ENCODE measurements at places on chromosomes 5 and 9.

GRCh38 chr5:128519827-128520226 lies 18.2 kb downstream of the FBN2 start:
- DNase-seq: no peak

DNA sequence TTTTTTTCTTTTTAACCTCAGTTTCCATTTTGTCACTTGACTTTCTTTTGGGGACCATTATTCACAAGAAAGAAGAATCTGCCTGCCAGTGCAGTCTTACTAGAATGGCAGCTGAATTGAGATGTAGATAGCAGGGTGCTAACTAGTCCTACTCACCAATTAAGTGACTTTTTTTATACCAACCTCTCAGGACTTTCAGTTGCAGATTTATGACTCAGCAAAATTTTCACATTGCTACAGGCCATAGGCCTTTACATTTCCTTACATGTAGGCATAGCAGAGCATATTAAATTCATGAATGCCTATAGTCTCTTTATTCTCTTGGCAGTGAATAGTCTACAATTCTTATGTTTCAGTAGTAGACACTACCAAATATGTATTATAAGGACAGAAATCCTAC lies 54.0 kb upstream of the FKTN start:
- no peak for DNase-seq

DNA sequence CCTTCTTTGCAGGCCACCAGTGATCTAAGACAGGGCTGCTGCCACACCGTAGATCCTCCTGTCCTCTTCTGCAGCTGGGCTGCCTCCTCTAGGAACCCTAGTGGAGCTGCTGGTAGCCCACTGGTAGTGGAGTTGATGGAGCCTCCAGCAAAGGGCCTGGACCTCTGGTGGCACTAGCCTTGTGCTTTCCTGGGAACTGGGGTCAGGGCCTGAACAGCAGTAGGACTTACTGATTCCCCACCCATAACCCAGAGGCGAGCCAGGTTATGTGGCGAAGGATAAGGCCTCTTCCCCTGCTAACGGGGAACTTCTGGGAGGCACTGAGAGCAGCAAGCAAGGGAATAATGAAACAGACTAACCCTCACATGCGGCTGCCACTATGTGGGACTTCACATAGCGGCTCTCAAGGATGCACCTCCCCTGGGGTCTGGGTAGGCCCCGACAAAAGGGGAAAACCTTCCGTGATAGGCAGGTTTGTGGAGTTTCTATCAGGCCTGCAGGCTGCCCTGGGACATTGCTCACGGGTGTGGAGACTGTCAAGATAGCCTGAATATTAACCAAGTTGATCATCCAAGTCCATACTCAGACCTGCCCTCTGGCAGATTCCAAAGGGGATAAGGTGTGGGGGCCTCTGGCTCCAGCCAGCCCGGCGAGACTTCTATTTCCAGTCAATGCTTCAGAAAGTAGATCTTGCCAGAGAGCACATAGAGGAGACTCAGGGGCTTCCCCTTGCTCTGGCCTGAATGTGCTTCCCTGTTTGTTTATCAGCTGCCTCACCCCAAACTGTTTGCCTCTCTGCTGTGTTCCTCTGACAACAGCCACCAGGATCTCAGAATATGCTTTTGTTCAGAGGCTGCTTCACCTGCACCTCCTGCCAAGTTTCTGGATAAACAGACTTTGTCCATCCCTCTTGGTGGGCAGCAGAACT lies 7.4 kb downstream of the SLC22A4 start:
- no peak for DNase-seq

DNA sequence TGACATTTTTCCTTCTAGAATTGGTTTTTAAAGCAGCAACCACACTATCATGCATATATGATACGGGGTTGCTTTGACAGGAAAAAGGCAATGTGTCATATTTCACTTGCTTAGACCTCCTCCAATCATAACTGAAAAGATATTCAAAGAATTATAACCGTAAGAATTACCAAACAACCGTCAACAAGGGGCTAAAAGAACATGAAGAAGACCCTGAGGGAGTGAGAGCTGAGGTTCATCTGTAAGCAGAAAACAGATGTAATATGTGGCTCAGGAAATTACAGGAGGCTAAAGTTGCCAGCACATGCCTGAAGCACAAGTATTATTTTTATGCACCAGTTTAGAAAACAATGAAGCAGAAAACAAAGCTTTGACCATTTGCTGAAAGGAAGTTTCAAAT lies 78.9 kb downstream of the APBA1 start:
- no peak for DNase-seq

DNA sequence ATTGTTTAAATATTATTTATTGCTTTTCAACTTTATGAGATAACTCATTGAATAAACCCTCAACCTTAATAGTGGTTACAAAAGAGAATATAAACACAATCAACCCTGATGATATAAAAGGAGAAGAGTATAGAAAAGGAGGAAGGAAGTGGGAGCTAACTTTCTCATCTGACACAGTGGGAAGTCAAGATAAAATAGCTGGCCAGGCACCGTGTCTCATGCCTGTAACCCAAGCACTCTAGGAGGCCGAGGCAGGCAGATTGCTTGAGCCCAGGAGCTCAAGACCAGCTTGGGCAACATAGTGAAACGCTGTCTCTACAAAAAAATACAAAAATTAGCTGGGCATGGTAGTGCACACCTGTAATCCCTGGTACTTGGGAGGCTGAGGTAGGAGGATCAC lies 93.5 kb downstream of the PPP2R2B start:
- no peak for DNase-seq

- no peak for DNase-seq
Observed at GRCh38 chr5:11398728-11399127, 505.5 kb downstream of the CTNND2 start.

DNA sequence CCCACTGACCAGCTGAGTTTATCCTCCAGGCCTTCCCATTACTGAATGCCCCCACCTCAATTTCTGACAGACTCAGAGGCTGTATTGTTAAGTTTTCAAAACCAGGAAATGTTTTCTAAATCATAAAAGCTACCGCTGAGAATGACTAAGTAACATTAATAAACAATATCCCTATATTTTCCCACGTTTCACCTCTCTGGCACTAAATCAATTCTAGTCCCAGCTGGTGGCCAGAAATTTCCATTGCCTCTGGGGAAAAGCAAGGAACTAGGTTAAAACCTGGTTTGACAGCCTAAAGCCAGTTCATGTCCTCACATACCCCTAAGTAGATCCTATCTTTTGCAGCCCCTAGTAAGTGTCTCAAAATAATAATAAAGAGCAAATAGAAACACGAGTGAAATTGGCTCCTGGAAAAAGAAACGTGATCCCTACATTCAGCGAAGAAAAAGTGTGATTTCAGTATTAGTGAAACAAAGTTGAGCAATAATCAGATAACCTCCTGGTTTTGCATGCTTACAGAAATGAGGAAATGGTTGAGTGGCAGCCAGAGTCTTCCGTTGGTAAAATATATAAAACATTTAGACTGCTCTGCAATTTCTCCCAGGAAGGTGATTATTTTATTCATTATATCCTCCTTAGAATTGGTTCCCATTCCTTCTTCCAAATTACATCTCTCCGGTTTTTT lies 110.9 kb downstream of the ESM1 start:
- no peak for DNase-seq

DNA sequence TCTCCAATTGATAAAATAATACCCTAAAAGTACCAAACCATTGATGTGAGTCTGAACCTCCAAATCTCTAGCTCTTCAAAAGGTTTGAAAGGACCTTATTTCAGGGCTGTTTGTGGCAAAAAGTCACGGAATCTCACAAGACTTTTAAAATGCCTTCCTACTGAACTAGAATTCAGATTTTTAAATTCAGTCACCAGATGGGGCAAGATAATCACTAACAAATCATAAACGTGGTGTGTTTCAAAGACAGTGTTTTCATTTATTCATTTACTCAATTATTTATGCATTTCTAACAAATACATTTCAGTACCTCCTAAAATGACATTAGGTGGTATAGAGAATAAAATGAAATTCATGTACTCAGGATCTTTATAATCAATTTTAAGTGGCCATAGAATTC lies 68.2 kb upstream of the SMC2 start:
- DNase-seq: no peak

- DNase-seq: no peak
Observed at GRCh38 chr5:139023286-139023685, 148.2 kb upstream of the LRRTM2 start.

- no peak for DNase-seq
Observed at GRCh38 chr5:143685246-143685815, 126.6 kb upstream of the HMHB1 start.

DNA sequence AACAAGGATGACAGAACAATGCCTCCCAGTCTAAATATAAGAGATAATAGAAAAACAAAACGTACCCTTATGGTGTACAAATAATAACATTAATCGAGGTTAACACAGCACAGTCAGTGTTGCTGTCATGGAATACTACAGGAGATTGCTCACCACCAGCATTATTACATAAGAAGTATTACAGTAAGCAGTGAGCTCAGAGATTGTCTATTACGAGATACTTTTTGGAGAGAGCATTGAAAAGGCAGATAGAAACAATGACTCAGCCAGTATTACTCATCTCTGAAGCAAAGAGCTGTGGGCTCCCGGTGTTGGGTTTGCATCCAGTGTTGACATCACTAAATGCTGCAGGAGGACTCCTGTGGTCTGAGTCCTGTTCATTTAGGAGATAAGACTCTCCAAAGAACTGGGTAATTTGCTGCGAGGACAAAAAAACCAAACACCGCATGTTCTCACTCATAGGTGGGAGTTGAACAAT lies 191.9 kb upstream of the SEMA6A start:
- DNase-seq: no peak

GRCh38 chr9:97366889-97367288 lies 45.0 kb upstream of the TDRD7 start:
- no peak for DNase-seq

DNA sequence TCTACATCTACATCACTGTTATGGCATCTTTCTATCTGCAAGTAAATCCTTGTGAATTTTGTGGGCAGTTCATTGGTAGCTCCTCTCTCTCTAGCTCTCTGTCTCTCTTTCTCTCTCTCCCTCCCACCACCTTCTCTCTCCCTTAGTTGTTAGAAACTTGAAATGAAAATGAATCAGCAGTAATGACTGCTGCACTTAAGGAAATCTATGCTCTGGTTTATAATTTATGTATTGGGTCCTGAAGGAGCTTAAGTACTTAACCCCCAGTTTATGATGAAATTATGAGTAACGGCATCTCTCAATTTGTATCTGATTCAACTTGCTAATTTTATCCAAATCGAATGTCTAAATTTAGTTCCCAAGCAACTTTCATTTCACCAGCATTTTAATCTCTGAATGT lies 52.0 kb upstream of the PTGER4 start:
- no peak for DNase-seq

DNA sequence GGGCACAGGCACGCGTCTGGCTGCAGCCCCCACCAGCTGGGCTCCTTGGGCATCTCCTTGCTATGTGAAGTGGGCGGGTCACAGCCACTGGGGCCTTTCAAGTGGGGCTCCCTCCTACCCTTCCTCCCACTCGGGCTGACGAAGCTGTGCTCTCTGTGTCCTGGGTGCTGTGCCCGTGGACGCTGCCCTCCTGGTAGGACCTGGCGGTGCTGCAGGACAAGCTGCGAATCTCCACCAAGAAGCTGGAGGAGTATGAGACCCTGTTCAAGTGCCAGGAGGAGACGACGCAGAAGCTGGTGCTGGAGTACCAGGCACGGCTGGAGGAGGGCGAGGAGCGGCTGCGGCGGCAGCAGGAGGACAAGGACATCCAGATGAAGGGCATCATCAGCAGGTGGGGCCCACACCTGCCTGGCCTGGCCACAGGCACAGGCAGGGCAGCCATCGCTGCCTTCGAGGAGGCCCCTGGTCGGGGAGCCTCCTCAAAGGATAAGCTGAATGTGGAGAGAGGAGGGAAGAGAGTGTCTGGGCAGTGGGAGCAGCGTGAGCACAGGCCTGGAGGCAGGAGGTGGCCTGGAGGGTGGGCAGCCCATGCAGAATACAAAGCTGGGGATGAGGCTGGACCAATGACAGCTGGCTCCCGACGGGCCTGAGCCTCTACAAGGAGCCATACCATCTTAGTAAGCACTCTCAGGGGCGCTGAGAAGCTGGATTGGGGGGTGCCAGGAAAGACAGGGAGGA lies 124.7 kb downstream of the DAB2IP start:
- no peak for DNase-seq

- DNase-seq: no peak
Observed at GRCh38 chr5:38677636-38678035, 121.2 kb upstream of the LIFR start.

DNA sequence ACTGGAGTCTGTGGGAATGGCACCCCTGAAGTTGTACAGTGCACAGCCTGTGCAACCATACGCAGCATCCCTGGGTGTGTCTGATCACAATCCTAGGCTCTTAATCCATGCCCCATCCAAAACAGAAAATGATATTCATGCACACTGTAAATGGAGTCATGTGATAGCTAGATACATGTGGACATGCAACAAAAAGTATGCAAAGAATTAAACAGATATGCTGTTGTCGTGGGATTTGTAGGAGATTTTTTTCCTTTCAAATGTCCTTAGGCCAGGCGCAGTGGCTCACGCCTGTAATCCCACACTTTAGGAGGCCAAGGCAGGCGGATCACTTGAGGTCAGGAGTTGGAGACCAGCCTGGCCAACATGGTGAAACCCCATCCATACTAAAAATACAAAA lies 36.1 kb downstream of the PRRX2 start:
- DNase-seq: no peak

DNA sequence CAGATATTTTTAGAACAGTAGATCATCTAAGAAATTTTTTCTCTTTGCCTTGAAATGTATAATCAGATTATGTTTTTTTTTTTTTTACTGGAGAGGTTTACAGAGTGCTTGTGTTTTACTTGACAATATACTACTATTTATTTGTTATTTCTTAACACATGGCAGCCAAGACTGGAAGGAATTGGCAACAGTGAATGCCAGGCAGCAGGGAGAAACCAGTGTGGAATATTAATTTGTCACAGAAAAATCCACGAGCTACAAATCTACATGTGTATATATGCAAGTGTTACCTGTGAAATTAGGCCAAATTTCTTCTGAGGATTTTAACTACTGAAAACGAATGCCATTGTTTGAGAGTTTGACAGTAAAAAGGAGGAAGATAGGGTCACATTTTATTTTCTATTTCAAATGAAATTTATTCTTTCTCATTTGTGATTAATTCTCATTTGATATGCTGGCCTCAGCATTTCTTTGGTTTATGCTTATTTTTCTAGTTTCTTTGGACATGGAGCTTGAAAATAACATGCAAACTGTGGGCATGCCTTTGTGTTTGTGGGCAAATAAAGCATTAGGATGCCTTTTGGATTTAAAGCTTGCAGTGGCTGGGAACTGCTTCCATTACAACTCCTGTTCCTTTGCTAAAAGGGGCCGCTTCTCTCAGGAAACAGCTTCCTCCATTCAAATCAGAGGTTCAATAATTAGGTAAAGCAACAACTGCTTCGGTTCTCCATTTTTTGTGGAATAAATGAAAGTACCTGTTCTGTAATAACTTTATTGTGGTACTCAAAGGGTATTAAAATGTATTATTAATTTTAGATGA lies 39.0 kb upstream of the ZFYVE16 start:
- no peak for DNase-seq

DNA sequence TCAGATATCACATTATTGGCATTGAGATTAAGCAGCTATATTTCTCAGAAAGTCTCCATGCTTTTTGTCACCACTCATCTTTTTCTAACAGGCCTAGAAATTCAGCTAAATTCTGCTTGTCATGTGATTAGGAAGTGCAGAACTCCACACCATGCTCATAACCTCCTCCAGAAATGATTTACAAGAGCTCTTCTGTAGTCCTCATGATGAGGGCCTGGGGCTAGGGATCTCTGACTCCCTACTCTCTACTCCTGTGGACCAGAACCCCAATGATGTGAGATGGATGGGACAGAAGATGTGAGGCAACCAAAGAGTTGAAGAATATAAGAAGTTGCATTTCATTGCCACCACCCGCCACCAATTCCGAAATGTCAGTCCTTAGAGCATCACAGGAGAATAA lies 16.5 kb upstream of the SIL1 start:
- no peak for DNase-seq

- DNase-seq: no peak
Observed at GRCh38 chr5:24428345-24428744, 216.4 kb downstream of the CDH10 start.
